ENCODE measurements at places on chromosomes 12 and 14.

DNA sequence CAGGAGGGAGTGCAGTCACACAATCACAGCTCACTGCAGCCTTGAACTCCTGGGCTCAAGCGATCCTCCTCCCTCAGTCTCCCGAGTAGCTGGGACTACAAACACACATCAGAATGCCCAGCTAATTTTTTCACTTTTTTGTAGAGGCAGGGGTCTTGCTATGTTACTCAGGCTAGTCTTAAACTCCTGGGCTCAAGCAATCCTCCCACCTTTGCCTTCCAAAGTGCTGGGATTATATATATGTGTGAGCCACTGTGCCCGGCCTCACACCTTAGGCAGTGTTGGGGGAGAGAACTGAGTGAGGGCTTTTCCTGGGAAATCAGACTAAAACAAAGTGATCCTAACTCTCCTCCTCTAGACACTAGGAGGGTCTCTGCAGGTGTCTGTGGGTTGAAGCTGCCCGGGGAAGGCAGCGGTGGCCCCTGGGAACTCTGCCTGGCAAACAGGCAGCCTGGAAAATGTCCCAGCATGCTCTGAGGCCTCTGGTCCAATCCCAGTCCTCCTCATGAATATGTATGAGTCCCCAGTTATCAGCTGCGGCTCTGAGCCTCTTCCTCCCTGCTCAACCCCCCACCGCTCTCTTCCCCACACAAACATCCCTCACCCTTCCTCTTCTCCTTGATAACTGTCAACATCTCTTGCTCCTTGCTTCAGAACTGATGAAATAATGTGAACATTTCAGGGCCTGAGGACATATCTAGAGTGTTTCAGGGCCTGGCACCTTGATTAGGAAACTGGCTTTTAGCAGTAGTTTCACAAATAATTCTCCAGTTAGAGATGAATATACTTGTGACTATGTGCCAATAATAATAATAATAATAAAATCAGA lies 7.9 kb upstream of the NAA25 start:
- no peak for DNase-seq

GRCh38 chr12:114272071-114272470 lies 133.9 kb downstream of the TBX5 start:
- DNase-seq, result no peak

- no peak for DNase-seq
Measured at GRCh38 chr12:112828541-112828940, 37.0 kb downstream of the RPH3A start.

GRCh38 chr12:57872362-57872761 lies 25.8 kb upstream of the CTDSP2 start:
- no peak for DNase-seq

- DNase-seq, result no peak
Measured at GRCh38 chr14:91385224-91385623, 32.4 kb downstream of the CCDC88C start.

DNA sequence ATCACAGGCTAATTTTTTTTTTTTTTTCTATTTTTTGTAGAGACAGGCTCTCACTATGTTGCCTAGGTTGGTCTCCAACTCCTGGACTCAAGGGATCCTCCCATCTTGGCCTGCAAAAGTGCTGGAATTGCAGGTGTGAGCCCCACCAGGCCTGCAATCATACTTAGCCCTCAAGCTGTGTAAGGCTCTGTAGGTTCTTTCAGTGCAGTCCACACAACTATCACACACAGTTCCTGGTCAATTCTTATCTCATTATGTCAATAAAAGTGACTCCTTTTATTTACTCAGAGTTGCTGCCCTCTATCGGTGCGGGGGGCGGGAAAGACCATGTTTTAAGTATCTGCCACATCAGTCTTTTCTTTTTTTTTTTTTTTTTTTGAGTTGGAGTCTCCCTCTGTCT lies 29.0 kb downstream of the SLC2A3 start:
- DNase-seq, result no peak

DNA sequence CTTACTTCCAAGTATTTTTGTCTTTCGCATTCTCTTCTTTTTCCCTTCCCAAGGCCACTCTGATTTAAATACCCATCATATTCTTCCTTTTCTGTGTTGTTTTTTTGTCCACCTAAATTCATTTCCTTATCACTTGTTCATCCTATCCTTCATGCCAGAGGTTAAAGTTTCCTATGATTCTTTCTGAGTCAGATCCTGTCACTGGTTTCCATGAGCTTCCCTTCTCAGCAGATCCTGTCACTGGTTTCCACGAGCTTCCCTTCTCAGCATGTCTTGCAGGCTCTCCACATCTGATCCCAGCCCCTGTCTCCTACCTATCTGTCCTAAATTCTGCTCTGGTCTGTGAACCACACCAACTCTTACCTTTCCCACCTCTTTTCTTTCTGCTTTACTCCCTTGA lies 311.8 kb upstream of the RGS6 start:
- no peak for DNase-seq

- DNase-seq, result no peak
Measured at GRCh38 chr14:94494085-94494484, 15.2 kb downstream of the SERPINA12 start.

- no peak for DNase-seq
Measured at GRCh38 chr12:18967814-18968213, 161.7 kb upstream of the PLEKHA5 start.

GRCh38 chr12:122992386-122992785 lies 11.9 kb downstream of the ARL6IP4 start:
- no peak for DNase-seq

GRCh38 chr12:96073346-96074330 lies 38.3 kb upstream of the LTA4H start:
- no peak for DNase-seq

Data from activated naive CD4-positive, alpha-beta T cell (primary cell).